IMR-90 (cell line): ENCODE measurements at places on chromosomes 6 and 20.

GRCh38 chr20:39853636-39854035 is 835.4 kb downstream of the MAFB start:
- peak; percentile 82 for DNase-seq

GRCh38 chr6:3277851-3278416 is 19.2 kb downstream of the PSMG4 start:
- DNase-seq: no peak

- DNase-seq: no peak
These were observed 15.8 kb upstream of the FOXQ1 start for GRCh38 chr6:1296079-1296478.

GRCh38 chr20:62210496-62210855 is 9.6 kb downstream of the HRH3 start:
- no peak for DNase-seq

GRCh38 chr6:166466178-166467122 is 83.7 kb upstream of the MPC1 start:
- DNase-seq: peak; percentile 89

DNA sequence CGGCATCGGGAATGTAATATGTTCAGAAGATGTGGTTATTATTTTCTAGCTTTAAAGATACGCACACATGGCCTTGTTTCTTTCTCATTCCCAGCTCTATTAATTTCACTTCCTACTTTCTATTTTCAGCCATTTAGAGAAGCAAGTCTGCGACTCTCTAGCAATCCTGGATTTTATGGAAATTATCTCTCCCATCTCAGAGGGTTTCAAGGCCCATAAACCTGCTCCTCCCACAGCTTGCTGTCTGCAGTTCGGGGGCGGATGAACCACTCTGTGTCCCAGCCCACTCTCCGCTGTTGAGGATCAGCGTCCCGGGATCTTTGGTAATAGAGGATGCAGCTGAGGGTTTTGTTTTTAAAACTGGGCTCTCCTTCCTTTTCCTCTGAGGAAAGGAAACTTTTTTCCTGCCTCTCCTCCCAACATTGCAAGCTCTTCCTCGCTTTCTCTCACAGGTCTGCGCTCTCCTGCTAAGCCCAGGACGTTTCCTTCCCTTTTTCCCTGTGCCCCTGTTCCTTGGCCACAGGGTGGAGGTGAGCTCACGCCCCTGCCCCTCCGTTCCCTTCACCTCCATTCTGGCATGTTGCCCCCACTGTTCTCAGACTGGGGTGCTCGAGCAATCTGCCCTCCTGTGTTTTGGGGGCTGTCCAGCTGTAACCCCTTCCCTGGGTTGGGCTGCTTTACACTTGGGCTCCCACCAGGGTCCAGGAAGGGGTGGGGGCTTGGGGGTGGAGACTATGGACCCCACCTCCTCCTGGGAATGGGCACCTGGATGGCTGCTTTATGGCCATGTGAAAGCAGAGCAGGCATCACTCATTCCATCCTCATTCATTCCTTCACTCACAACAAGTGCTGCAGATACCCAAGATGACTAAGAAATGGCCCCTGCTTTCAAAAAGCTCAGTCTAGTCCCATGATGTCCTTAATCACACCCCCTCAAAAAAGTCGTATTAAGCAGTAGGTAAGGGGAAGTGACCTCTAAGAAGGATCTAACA is 54.9 kb downstream of the ZBTB9 start:
- DNase-seq: no peak

DNA sequence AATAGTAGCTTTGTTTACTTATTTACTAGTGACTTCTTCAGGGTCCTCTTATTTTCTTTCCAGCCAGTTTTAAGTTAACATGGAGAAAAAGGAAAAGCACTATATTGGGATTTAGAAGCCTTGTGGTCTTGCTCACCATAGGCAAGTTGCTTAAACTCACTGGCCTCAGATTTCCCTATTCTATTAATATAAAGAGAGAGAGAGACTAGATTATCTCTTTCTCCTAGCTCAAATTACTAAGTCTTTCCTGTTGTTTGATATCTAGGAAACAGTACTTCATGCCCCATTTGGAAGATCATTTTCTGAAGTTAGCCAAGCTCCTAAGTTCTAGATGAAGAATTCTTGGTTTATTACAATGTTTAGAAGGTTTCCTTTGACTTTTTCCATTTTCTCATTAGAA is 32.5 kb downstream of the CTNNBL1 start:
- DNase-seq: no peak

GRCh38 chr20:52179331-52180179 is 12.0 kb downstream of the ZFP64 start:
- DNase-seq: no peak

DNA sequence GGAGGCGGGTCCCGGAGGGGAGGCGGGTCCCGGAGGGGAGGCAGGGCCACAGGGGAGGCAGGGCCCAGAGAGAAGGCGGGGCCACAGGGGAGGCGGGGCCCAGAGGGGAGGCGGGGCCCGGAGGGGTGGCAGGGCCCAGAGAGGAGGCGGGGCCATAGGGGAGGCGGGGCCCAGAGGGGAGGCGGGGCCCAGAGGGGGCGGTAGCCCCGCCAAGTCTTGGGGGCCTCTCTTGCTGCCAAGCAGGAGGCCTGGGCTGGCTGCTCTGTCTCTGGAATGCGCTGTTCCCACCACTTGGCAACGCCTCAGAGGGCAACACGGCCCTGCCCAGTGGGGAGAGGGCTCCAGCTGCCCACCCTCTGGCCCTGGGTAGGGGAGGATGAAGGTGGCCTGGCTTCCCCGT is 80.5 kb downstream of the YTHDF1 start:
- DNase-seq: no peak

DNA sequence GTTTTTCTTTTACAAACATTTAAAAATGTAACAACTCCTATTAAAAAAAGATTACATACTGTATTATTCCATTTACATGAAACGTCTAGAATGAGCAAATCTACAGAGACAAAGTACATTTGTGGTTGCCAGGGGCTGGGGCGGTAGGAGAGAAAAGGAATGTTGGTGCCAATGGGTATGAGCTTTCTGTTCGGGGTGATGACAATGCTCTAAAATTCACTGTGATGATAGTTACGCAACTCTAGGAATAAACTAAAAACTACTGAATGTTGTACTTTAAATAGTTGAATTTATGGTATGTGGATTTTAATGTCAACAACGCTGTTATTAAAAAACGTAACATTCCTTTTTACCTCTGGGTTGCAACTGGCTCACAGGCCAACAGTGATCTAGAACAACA is 211.1 kb downstream of the GMDS start:
- DNase-seq: no peak

DNA sequence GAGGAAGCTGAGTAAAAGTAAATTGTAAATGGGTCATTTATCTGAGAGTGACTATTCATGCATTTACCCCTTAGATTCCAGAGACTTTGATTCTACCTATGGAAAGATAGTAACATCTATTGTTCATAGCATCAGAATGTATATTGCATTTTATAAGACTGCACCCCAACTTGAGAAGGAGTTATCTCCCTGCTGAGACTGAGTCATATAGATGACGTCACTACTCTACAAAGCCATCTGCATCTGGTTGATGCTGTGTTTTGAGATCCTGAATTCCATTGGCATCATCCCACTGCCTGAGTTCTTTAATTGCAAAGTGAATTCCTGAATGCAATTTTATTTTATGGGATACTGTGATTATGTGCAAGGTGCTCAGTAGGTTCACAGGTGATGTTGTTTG is 444.0 kb upstream of the SLC35B3 start:
- DNase-seq: no peak

DNA sequence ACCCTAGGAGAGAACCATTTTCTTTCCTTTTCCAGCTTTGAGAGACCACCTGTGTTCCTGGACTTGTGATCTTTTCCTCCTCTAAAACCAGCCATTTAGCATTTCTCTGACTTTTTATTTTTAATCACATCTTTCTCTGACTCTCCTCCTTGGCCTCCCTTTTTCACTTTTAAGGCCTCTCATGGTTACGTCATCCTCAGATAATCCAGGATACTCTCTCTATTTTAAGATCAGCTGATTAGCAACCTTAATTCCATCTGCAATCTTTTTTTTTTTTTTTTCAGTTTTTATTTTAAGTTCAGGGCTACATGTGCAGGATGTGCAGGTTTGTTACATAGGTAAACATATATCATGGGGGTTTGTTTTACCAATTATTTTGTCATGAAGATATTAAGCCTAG is 54.0 kb downstream of the RFPL4B start:
- DNase-seq: no peak

DNA sequence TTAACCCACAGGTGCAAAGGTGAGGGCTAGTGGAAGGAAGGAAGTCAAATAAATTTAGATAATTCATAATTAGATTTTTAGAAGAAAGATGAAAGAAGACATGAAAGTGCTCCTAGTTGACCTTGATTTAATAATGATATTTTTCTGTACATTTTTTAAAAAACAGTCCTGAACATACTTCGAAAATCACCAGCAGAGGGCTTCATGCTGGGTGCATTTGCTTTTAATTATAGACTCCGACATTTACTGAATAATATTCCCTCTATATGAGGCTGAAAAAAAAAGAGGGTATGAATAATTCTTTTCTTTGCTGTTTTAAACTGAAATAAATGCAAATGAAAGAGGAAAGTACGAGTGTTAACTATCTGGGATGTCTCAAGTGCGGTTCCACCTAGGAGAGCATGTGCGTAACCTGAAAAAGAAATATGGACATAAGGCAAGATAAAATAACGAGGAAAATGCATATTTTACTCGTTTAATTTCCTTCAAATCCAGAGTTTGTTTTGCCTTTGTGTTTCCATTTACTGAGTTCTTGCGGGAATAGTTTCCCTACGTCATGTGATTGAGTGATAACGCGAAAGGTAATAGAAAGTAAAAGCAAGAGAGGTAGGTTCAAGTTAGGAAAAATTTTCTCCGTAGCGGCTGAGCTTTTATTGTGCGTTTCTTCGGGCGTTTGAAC is 3.1 kb upstream of the TFAP2B start:
- peak; percentile 14 for DNase-seq

DNA sequence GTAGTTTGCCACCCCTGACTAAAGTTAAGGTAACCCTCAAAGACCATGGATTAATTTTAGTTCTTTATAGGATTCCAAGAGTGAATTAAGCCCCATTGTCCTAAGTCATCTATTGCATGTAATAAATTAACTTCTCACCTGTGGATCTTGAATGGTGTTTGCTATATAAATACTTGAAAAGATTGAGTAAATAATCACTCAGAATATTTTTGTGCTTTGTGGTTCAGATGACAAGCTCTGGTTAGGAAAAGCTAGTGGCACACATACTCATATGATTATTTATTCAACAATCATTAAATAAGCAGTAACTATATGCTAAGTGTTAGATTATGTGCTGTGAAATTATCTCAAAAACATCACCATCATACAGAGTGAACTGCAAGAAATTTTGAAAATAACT is 203.2 kb downstream of the OGFRL1 start:
- no peak for DNase-seq

GRCh38 chr6:45450831-45451230 is 73.1 kb upstream of the SUPT3H start:
- no peak for DNase-seq

- no peak for DNase-seq
These were observed 26.4 kb upstream of the PAQR8 start for GRCh38 chr6:52335576-52335975.

DNA sequence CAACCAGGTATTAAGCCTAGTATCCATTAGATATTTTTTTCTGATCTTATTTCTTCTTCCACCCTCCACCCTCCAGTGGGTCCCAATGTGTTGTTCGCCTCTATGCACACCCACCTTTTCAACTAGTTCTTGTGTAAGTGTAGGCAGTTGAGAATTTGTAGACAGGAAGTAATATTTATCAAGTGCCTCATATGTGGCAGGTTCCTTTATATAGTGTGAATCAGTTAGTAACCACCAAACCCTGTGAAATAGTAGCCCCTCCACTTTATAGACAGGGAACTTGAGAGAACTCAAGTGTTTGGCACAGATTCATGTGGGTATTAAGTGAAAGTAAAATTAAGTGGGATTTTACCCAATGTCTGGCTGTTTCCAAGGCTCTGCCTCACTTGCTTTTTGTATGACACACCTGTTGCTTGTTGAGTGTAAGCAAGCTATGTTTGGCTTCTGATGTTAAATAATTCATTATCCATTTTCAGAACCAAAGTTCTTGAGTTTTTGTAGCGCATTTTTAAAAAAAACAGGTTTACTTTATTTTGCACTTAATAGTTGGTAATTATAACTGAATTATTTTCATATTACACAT is 24.8 kb downstream of the AFDN start:
- no peak for DNase-seq

GRCh38 chr6:113381232-113381631 is 475.9 kb upstream of the MARCKS start:
- peak; percentile 75 for DNase-seq

DNA sequence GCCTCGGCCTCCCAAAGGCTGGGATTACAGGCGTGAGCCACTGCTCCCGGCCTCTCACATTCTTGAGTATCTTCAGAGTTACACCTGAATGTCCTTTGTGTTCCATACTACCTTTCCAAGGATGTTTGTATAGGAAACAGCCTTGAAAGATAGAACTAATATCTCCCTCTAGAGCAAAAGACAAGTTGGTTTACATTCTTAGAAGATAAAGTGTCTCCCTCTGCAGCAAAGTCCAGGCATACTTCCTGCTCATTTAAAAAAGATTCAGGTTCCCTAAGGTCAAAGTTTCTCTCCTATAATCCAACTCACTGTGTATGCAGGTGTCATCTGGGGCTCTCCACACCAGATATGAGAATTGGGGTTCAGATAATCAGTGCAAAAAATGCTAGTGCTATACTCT is 224.4 kb downstream of the TPBG start:
- DNase-seq: no peak

GRCh38 chr6:44219053-44219814 is 2.5 kb downstream of the MYMX start:
- DNase-seq: peak; percentile 55

- no peak for DNase-seq
These were observed 329.3 kb upstream of the SPTLC3 start for GRCh38 chr20:12679447-12679846.

DNA sequence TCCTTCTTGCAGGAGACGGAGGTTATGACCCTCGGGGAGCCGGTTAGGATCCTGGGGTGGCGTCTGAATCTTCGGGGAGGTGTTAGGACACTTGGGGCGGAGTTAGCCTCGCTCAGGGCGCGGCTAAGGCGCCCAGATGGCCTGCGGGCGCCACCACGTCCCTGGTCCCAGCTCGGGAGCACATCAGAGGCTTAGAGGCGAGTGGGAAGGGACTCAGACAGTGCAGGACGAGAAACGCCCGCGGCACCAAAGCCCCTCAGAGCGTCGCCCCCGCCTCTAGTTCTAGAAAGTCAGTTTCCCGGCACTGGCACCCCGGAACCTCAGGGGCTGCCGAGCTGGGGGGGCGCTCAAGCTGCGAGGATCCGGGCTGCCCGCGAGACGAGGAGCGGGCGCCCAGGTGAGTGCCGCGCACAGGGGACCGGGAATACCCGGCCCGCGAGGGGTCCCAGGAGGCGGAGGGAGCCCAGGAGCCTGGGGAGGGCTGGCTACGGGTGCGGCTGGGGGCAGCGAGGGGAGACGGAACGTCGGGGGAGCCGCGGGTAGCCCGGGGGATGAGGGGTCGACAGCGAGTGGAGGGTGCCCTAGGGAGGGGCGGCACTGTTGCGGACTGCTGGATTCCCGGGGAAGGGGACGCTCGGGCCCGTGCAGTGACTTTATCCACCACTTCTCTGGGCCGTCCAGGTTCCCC is at the start of gene HCK:
Gene HCK, plus strand, starts transcription at position 153 of the 688 bp plus-strand sequence.
- no peak for DNase-seq

DNA sequence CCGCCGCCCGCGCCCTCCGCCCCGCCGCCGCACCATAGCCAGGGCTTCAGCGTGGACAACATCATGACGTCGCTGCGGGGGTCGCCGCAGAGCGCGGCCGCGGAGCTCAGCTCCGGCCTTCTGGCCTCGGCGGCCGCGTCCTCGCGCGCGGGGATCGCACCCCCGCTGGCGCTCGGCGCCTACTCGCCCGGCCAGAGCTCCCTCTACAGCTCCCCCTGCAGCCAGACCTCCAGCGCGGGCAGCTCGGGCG is 1.5 kb downstream of the FOXC1 start:
- DNase-seq: peak; percentile 50
